Foreskin keratinocyte (primary cell): ENCODE measurements at places on chromosomes 3 and 15.

GRCh38 chr3:49900491-49901153, 3.1 kb downstream of the MST1R start:
- peak; percentile 93 for DNase-seq

- peak; percentile 34 for DNase-seq
Observed at GRCh38 chr3:23263796-23264195, 60.7 kb downstream of the UBE2E2 start.

- DNase-seq, result peak; percentile 35
Observed at GRCh38 chr3:120855665-120856437, 52.2 kb upstream of the STXBP5L start.

DNA sequence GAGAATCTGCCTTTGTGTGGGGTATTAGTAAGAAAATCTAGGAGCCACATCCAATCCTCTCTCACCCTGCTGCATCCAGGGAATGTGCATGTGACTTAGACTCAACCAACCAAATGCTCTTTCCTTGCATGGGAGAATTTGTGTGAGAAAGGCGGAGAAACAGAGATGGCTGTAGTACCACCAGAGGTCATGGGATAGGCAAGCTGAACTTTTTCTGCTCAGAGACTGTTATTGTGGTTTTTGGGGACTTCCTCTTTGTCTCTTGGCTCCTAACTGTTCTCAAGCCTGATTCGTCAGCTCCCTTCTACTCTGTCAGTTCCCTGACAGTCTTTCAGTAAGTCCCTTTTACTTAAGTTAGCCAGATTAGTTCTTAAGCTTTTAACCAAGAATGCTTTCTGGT, 2.6 kb upstream of the ZSCAN2 start:
- peak; percentile 13 for DNase-seq

- peak; percentile 25 for DNase-seq
Observed at GRCh38 chr3:16761571-16761970, 123.2 kb upstream of the PLCL2 start.
